ENCODE measurements at places on chromosomes 5 and 9.

- no peak for DNase-seq
Observed at GRCh38 chr5:131450941-131451340, 184.1 kb downstream of the RAPGEF6 start.

DNA sequence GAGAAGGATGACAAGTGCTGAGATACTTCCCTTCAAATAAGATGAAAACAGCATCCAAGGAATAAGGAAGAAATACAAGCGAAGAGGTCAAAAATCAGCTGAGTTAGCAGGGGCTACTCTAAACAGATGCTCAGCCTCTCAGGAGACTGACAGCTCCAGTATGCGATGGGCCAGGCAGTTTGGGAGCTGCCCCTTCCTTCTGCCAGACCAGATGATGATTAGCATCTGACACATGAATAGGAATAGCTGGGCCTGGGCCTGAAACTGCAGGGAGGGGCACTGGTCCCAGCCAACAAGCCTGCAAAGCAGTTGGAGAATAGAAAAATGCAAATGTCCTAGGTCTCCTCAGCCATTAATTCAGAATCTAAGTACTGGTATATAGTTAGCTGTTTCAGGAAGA is 13.1 kb upstream of the MAP3K1 start:
- DNase-seq = no peak

DNA sequence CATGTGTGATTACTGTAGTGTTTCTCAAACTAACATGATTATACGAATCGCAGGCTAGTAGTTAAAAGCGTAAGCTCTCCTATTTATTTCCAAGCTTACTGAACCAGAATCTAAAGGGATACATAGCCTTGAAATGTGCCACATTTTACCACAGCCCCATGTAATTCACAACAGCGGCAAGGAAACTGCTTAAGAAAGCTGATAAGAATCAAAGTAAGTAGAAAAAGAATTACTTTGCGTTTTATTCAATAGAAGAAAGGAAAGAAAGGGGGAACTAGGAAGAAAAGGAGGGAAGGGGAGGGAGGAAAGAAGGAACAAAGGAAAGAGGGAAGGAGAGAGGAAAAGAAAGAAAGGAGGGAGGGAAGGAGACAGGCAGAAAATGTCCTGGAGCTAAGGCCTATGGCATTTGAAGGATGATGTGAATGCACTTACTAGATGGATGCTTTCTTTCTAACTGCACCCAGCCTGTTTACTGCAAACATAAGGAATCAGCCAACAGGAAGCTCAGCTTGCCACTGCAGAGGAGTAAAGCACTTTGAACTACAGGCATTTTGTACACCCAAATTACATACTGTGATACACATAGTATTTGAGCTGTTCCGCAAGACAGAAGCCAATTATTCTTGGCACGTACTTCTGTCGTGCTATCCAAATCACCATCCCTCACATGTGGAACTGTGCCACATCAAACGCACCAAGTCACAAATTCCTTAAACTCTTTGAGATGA is 521.7 kb downstream of the RAB3C start:
- no peak for DNase-seq

DNA sequence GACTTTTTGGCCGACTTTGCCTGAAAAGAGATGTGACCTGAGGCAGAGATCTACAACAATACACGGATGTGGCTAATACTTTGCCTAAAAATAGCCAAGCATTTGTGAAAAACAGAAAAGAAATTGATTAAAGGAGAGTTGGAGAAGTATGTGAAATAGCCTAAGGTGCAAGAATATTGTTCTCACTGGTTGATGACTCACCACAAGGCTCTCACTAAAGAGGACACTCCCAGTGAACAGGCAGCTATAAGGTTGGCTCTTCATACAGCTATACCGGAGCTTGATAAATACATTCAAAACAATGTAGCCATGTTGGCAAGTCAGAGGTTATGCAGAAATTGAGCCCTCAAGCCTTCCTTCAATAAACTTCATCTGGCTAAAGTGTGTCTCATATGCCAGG is 317.2 kb upstream of the GRAMD2B start:
- DNase-seq = no peak

DNA sequence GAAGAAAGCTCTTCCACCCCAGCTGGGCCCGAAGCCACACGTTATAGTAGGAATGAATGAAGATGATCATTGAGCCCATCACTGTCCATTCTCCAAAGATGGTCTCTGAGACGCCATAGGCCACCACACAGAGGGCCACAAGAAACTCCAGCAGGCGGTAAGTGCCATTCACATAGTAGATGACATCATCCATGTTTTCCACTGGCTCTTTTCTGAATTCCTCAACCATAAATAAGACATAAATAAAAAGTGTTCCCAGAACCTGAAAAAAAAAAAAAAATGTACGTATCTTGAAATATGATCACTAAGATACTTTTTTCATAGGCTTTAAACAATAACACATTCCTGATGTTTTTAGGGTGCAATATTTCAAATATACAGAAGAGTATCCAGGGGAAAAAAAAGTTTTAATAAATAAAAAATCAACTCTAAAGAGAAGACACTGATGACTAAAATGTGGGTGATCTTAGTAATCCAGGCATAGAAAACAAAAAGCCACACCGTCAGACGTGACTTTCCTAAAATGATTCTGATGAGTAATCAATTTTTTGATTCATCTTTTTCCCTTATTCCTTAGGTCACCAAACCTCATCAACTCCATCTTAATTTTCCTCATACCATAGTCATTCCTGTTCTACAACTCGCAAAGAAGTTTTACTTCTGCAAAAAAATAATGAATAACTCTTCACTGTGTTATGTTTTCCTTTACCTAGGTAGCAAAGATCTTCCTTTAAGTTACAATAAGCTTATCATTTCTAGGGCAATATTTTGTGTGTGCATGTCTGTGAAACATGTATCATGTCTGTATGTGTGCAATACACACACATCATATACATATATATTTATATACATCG is 47.8 kb downstream of the RNF145 start:
- DNase-seq = no peak

DNA sequence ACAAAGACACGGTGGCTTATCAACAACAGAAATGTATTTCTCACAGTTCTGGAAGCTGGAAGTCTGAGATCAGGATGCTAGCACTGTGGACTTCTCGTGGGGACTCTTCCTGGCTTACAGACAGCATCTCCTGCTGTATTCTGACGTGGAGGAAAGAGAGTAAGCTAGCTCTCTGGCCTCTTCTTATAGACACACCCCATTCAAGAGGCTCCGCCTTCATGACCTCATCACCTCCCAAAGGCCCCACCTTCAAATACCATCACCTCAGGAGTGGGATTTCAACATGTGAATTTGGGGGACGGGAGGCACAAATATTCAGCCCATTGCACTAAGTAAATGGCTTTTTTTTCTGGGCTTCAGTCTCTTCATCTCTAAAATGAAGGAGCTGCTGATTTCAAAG is 27.6 kb downstream of the KCNMB1 start:
- no peak for DNase-seq

- no peak for DNase-seq
Observed at GRCh38 chr5:149030392-149030791, 32.5 kb downstream of the SH3TC2 start.

- DNase-seq = no peak
Observed at GRCh38 chr5:151751091-151751490, 7.3 kb downstream of the ATOX1 start.

DNA sequence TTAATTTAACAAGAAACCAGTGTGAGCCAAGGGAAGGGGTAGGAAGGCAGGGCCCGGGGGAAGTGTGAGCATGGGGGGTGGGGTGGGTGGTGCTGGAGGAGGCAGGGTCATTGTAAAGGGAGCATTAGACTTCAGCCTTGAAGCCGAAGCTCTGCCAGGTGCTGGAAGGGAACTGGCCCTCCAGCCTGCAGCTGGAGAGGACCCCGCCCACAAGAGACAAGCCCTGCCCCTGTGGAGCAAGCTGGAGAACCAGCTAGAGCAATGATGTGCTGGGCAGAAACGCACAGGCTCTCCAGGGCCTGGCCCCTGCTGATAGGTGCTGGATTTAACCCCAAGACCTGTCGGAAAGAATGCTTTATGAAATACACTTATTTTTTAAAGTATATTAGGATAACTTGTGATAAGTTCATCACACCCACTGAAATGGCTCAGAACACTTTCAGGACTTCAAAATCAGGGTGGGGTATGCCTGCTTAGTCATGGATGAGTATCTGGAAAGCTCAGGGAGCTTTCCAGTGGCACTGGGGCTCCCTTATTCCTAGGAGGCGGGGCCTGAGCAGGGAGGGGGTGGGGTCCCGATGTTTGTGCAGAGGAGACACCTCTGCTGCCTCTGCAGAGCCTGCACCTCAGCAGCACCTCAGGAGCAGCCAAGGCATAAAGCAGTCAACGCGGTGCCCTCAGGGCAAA is 27.1 kb downstream of the UBE2QL1 start:
- no peak for DNase-seq

GRCh38 chr5:83662558-83662957 is 58.1 kb downstream of the HAPLN1 start:
- no peak for DNase-seq

GRCh38 chr9:114153761-114154599 is 1.4 kb upstream of the COL27A1 start:
- DNase-seq = no peak

GRCh38 chr9:83027153-83027891 is 35.6 kb downstream of the RASEF start:
- no peak for DNase-seq

DNA sequence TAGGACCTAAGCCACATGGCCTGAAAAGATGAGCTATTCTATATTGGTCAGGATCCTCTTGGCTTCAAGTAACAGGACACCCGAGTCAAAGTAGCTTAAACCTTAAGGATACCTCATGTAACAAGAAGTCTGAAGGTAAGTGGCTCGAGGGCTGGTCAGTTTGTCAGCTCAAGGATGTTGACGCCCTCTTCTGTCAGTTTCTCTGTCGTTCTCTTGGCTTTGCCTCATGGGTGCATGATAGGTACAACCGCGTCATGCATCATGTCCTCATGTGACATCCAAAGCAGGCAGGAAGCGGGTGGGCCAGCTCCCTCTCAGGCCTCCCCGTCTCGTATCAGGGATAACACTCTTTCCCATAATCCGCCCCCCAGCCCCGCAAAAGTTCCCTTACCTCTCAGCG is 22.1 kb upstream of the TCERG1 start:
- DNase-seq = no peak

GRCh38 chr9:68832101-68832500 is 127.1 kb downstream of the PIP5K1B start:
- DNase-seq = no peak

DNA sequence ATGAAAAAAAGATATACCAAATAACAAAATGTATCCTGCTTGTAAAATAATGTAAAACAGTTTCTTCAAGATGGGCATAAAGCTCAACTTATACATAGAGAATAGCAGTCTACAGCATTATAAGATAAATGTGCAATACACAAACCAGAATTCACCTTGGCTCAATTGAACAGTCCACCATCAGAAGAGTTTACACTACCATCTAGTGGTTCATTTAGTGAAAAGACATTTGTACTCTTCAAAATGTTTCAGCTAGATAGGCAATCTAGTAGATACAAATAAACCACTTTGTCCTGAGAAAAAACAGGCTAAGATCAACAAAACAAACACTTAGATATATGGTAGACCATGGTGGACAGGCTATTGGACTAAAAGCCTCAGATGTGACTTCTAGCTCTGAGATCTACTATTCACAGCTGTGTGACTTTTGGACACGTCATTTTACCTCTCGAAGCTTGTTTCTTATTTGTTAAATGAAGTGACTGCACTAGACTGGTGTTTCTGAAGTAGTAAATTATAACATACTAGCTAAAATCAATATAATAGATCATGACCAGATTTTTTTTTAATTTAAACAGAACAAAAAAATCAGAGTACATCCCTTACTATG is 22.1 kb upstream of the TPD52L3 start:
- DNase-seq = no peak

DNA sequence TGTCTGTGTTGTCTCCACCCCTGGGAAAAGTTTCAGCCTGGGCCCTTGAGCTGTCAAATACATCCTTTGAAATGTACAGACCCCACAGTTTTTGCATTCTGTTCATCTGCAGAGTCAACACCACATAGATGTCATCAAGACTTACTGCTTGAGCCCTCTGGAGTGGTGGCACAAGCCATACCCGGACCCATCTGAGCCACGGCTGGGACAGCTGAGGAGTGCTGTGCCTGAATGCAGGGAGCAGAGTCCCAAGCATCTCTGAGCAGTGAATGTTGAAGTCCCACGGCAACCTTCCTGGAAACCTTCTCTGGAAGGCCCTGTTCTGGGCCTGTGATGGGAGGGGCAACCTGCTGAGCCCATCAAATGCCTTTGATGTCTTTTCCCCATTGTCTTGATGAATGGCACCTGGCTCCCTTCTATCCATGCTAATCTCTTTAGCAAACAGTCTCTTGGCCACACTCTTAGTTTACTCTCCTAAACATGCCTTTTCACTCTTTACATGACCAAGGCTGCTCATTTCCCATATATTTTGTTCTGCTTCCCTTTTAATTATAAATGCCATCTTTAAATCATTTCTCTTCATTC is 92.5 kb downstream of the ATPSCKMT start:
- DNase-seq = no peak

- DNase-seq = no peak
Observed at GRCh38 chr5:107468276-107468675, 202.5 kb downstream of the EFNA5 start.

DNA sequence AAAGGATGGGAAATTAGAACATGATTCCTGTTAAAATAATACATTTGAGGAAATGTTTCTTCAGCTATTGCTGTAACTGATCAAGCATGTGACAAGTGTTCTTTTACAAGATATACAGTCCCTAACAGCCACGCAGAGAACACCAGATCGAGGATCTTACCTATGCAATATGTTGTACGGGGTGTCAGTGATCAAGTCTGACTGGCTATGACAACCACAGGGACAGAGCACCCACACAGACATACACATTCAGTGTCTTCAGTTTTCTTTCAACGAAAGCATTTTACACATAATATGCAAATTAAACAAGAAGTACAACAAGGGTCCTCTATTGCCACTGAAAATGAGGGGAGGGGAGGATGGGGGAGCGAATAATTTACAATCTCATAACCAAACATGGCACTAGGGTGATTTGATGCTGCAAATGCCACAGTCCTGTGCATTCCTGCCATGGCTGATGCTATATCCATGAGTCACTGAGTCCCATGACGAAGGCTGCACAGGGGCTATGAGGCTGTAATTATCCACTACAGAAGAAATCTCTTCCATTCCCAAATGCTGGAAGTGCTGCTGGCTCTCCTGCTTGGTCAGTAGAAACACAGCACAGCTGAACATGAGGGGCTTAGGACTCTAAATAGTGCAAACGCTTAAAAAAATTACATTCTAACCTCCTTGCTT is 118.2 kb downstream of the KLHL3 start:
- no peak for DNase-seq

Measured in SIG-M5 (cell line).